ENCODE measurements at places on chromosomes 5 and 9. TPM values are rescaled to one million over a fixed set of nuclear protein-coding genes. Genes with fewer than 3 reads are reported as not detected.
A peak's percentile ranks its signal among the peaks of the same experiment; 100 is the strongest.

- DNase-seq = no peak
Observed at GRCh38 chr9:21001581-21001980, 29.9 kb downstream of the HACD4 start.

The SH3TC2 gene
- 0.23 TPM for polyA plus RNA-seq

DNA sequence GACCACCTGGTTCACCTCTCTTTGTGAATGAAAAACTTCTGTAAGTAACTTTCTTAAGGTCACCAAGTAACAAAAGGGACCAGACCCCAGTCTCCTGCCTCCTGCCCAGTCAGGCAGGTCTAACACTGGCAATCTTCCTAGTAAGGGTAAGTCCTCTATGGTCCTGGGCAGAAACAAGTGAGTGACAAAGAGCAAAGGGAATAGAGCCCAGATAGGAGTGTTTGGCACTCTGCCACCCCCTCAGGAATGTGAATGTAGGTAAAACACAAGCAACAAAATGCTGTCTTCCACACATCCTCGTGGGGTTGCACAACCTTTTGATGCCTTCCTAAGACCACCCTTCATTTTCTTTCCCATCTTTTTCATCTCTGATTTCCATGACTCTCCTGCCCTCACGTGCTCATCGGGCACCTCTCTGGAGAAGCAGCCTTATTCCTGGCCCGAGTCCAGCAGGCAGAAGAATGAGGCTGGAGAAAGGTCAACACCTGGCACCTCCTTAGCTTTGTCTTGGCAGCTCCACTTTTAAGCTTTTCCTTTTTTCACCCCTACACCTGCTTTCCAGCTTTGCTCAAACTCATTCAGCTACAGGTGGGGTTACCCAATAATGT lies 90.2 kb upstream of the LHFPL2 start:
- DNase-seq = no peak

DNA sequence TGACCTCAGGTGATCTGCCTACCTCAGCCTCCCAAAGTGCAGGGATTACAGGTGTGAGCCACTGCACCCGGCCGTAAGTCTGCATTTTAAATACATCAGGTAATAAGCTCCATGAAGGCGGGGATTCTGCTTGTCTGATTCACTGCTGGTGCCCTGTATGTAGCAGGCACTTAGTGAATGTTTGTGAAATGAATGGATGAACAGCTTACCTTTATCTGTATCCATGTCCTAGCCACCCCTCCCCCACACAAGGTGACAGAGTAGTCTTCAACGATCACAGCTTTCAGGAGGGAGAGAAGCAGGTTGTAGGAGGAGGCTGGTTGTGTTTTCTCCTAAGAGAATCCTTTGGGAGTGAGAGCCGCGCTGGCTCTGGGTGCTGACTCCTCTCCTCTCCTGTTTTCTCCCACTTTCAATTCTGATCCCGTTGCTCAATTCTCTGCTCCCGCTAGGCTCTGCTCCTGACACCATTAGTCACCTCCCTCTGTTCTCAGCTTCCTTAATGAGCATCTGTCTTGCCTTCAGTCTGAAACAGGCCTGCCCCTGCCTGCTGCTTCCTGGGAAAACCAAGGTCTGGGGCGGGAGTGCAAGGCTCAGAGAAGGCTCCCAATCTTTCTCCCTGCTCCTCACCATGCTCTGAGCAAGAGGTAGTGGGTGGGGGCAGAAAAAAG lies 88.8 kb upstream of the CTNNA1 start:
- no peak for DNase-seq

- no peak for DNase-seq
Observed at GRCh38 chr5:2353211-2353610, 398.3 kb downstream of the IRX2 start.

The PCDHGA11 gene
- 3.9 TPM for polyA plus RNA-seq

GRCh38 chr5:177494346-177495195 lies 2.8 kb downstream of the PDLIM7 start:
- peak; percentile 55 for DNase-seq

The ACTBL2 gene
- not detected for polyA plus RNA-seq

The NTRK2 gene
- polyA plus RNA-seq = 134 TPM

DNA sequence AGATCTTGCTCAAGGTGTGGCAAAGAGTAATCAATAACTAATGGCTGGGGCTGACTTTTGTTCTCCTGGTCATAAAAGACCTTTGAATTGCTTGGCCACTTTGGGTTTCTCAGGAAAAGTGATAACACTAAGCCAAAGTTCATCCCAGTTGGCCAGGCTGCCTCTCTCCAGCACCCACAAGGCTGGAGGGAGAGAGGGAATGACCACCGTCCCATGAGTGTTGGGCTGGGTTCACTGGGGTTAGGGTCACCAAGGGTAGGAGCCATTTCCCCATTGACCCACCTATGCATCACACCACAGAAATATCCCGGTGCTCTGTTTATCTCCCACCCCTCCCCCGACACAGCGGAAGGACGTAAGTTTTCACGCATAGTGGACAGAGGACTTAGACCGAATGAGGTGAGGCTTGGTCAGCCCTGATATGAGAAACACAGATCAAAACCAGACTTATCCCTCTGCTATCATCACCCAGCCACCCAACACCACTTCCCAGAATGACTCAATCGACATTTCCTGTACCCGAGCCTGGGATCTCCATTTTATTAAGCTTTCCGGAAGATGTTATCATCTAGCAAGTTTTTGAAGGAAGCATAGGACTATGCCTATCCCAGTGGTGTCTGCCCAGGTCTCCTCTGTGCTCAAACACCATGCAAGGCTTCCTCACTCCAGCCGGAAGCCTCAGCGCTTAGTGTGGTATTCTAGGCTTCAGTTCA lies 27.0 kb upstream of the PPARGC1B start:
- DNase-seq = no peak

DNA sequence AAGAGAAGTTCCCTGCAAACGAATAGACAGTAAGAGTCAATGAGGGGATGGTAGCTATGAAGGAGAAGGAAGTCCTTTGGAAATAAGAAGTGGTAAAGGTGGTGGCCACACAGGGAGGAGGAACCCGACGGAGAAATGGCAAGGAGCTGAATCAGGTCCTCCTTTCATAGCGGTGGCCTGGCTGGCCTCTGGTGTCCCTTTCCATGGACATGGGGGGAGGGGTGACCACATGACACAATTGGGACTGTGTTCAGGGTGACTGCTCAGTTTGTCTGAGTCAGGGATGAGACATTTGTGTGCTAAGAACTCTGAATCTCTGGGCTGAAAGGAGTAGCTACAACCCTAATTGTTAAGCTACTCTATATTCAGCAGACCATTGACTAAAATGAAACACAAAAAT lies 28.7 kb upstream of the TIMD4 start:
- no peak for DNase-seq

The FAM78A gene
- polyA plus RNA-seq = 2.6 TPM

The POLE3 gene
- 72.4 TPM for polyA plus RNA-seq

The GABRA1 gene
- not detected for polyA plus RNA-seq

GRCh38 chr9:35161713-35162604 lies at the start of gene UNC13B:
Gene UNC13B, plus strand, starts transcription at chr9:35162009. Its CDS starts 275 bp downstream, at chr9:35162284.
- DNase-seq = peak; percentile 91

- DNase-seq = no peak
Observed at GRCh38 chr9:117678871-117679270, 25.3 kb upstream of the TLR4 start.

The LRRC70 gene
- polyA plus RNA-seq = 5.9 TPM

GRCh38 chr5:108280248-108280647 lies 101.7 kb downstream of the FBXL17 start:
- DNase-seq = no peak

- no peak for DNase-seq
Observed at GRCh38 chr5:77209495-77210090, 887 bp upstream of the PDE8B start.

DNA sequence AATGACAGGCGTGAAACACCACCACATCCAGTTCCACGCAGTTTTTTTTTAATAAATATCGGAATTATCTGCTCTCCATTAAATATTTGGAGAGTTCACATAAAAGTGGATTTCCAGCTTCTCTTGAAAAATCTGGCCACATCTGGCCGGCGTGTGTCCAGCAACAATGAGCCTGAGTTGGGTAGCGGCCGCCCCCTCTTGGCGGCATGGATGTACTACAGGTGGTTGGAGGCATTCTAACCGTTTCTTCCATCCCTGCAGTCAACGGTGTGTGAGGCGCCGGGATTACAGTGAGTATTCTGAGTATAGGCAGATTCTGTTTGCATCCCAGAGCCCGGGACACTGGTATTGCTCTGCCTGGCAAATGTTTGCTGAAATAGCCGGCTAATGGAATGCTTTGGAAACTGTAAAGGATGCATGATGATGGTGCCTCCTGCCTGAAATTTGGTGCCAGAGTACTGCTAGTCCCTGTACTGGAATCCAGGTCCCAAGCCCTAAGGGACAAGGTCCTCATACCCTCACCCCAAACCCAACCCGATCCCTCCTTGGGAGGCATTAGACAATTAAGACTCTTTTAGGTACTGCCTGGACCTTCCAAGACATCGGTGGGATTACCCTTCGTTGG lies 13.6 kb upstream of the GM2A start:
- DNase-seq = peak; percentile 55

DNA sequence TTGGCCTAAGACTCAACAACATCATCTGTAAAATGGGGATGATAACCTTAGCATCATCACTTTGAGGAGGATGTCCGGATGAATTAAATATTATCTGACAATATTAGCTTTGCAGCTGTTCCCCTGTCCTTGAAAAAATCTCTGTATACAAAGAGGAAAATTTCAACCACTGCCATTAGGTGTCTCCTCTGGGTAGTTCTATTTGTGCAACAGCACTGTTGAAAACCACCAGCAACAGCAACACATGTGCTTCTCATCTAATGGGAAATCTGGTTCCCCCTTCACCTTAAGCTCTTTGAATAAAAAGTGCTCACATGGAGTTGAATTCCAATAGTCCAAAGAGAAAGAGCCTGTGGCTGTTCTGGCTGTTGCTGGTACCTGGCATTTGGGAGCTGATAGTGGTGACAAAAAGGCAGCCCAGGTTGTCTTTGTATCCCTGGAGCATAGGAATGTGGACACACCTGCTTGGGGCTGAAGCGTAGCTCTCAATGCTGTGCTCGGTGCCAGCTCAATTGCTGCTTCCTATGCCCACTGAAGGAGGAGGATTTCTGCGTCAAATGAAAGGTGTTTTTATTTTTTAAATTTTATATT lies 322.1 kb upstream of the MSX2 start:
- DNase-seq = no peak

The LCN6 gene
- not detected for polyA plus RNA-seq

- DNase-seq = no peak
Observed at GRCh38 chr9:19145881-19146280, 18.6 kb upstream of the PLIN2 start.

GRCh38 chr9:21491756-21492155 lies 9.6 kb upstream of the IFNE start:
- DNase-seq = no peak

The PRSS3 gene
- 1.2 TPM for polyA plus RNA-seq

- no peak for DNase-seq
Observed at GRCh38 chr5:36089989-36090388, 23.3 kb upstream of the UGT3A2 start.

DNA sequence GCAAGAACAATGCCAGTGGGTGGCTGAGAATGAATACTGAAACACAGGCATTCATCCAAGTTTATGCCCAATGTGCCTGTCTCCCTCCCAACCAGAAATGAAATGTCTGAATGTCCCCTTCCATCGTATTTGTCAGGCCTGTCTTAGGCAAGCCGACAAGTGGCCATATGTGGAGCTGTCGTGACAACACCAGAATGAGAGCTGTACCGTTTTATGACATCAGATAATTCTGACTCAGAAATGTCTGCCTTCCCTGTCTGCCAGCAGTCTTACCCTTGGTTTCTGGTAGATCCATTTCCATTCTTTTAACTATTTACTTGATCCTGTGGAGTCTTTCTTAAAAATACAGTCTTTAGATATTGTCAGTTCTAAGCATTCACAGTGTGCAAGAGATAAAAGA lies 211.8 kb downstream of the NR3C1 start:
- DNase-seq = no peak

- DNase-seq = peak; percentile 51
Observed at GRCh38 chr9:32247168-32247567, 137.3 kb upstream of the ACO1 start.

DNA sequence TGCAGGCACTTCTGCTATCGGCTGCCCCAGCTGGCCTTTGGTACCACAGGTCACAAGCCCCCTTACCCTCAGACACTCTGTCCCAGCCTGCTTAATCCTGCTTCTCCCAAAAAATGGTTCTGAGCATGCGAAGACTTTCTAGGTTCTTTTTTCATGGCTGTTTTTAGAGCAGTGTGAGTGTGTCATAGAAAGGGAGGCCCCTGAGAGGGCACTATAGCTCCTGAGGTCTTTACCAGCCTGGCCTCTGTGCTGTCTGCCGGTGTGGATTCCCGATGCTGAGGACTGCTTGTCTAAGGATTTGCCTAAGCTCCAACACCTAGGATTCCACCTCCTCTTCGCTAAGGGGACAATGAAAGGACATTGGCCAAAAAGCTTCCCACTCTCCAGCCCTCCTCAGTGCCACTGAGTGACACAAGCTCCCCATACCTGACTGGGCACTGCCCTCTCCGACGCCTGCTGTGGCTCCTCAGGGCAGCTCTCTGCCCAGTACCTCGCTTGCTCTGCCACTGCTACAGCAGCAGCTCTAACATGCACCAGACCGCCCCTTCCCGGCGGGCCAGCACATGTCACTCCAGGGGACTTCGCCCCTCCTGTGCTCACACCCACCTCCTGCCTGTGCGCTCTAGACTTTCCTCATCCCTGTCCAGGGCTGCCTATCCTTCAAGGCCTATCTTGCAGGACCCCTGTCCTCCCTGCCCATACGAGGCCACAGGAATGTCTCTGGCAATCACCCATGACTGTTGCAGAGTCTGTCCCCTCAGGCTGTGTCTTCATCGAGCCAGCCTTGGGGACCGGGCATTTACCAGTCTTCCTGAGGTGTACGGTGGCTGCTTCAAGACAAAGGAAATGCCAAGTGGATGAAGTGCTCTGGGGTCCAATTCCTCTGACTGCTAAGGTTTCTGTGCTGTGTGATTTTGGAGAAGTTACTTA lies 21.0 kb downstream of the MACROH2A1 start:
- DNase-seq = no peak

GRCh38 chr9:7783635-7784063 lies 15.9 kb downstream of the DMAC1 start:
- DNase-seq = no peak

GRCh38 chr5:135850231-135850630 lies 15.8 kb downstream of the SLC25A48 start:
- DNase-seq = no peak

The TLR4 gene
- polyA plus RNA-seq = 9.0 TPM

The SLC6A18 gene
- polyA plus RNA-seq = 3.4 TPM

DNA sequence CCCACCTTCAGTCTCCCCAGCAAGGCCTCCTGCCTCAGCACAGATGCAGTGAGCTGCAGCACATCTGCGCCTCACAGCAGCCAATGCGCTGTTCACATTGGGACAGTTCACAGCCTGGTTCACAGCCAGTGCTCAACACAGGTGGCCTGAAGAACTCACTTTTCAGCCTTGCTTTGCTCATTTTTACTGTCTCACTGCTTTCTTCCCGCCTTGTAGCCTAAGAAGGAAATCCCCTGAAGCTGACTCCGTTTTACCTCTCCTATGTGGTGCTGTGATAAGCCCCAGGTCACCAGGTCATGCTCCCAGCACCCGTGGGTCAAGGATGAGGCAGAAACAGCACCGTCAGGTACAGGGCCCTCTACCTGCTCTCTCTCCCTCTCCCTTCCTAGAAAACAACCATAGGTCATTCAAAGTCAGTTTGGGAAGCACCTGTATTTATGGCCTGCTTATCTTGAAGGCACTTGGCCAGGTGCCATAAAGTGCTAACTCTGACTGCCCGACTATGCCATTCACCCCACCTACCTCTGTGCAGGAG lies 1.1 kb downstream of the GCNT4 start:
- no peak for DNase-seq
